Glutamatergic neuron (in vitro differentiated cells): ENCODE measurements at places on chromosomes 2 and 18.

- DNase-seq, result no peak
Measured at GRCh38 chr18:51765606-51766360, 568.3 kb upstream of the MEX3C start.

GRCh38 chr2:117071556-117072102 is 742.9 kb upstream of the DDX18 start:
- DNase-seq, result no peak

- no peak for DNase-seq
Measured at GRCh38 chr2:84958135-84959059, 12.6 kb upstream of the KCMF1 start.

GRCh38 chr18:24319757-24320156 is 77.9 kb downstream of the OSBPL1A start:
- no peak for DNase-seq

DNA sequence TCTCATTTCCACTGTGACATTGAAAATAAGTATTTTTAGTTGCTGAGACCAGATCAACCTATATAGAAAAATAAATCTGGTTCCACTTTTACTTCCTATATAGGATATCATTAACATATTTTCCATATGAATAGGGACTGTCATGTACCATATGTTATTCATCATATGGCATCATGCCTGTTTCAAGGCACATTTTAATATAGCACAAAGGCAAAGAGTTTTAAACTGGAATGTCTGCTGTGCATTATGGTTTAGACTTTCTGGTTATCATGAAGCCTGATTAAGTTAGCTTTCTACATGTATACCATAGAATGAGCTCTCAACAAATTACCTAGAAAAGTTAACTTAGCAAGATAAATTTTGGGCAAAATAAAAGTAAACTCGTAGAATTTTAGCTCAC is 53.0 kb upstream of the ACYP2 start:
- no peak for DNase-seq

GRCh38 chr2:85395912-85396475 is 14.2 kb downstream of the CAPG start:
- no peak for DNase-seq

GRCh38 chr2:643334-643733 is 33.9 kb downstream of the TMEM18 start:
- no peak for DNase-seq

DNA sequence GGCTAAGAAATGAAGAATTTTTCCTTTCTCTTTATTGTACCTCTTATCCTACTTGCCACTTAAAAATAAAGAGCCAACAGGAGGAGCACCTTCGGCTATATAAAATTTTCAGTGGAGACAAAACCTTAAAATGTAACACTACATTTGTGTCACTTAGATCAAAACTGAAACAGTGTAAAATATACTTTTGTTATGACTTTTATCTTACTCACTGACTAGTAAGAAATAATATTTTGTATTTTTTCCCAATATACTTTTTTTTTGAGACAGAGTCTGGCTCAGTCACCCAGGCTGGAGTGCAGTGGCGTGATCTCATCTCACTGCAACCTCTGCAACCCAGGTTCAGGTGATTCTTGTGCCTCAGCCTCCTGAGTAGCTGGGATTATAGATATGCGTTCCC is 28.3 kb downstream of the KCNJ13 start:
- no peak for DNase-seq

DNA sequence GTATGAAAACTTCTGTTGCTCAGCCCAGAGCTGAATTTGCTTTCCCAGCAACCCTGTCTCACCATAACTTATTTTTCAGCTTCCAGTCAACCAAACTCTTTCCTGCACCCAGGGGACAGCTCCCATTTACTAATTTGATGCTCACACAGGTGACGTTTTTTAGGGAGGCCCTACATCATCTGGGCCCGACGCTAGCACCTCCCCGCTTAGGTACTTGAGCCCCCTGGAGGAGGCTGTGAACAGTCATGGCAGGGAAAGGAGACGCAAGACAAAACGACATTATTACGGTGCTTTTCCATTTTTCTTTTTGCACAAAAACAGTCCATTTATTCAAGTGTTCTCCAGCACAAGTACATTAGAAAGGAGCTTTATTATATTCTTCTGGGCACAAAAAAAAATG is 59.2 kb upstream of the POMC start:
- DNase-seq, result no peak

- no peak for DNase-seq
Measured at GRCh38 chr2:85648619-85649018, 19.4 kb downstream of the SFTPB start.

DNA sequence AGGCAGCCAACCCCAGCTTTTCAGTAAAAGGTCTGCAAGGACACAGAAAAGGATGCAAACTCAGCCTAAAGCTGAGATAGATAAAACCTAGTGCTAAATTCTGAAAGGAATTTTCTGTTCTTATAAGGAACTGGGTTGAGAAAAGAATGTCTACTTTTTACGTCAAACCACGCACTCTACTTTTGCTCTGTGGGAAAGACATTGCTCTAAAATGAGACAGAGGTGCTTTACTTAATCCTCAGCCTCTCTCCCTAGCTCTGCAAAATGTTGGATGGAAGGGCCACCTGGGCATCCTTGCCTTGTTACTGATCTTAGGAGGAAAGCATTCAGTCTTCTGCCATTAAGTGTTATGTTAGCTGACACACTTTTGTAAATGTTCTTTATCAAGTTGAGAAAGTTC is 72.1 kb upstream of the LINC00305 start:
- DNase-seq, result no peak

DNA sequence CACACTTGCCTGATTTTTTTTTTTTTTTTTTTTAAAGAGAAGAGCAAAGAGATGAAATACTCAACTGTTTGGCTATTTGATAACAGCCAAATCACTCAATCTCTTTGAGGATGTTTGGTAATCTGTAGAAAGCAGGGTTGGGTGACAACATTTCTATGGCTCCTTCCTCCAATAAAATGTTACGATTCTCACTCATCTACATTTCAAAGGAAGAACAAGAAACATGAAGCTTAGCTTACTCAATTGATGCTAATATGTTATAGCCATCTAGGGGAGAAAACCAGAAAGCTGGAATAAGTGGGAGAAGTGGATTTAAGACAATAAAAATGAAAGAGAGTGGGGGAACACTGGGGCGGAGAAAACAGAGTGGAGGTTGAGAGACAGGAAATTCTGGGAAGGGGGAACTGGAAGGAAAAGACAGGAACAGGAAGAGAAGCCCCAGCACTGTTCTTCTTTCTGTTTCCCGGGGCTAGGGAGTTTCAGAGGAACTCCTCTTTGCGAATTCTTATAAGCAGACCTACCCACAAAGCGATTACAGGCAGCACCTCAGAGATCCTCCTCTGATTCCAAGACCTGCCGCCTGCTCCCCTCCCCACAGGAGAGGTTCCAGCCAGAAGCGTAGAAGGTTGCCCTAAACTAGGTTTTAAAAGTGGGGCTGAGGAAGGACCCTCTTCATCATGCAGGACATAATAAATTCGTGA is 13.3 kb downstream of the ST3GAL5 start:
- DNase-seq, result no peak

DNA sequence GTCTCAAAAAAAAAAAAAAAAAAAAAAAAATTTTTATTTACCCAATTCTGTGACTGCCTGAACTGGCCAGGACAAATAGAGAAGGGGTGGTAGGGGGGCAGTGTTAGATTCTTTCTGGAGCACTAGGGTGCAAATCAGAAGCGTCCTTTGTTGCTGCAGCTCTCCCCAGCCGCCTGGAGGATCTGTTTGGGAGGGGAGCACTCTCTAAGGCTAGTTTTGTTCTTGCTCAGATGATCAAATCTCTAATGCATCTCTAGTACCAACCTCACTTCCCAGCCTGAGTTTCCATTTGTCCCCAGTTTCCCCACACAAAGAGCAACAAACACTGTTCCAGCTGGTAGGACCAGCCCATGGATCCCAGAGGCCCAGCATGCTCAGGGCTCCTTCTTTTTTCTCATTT is 83.0 kb downstream of the GBX2 start:
- DNase-seq, result no peak

GRCh38 chr2:140698636-140699035 is 1432.2 kb downstream of the LRP1B start:
- DNase-seq, result no peak

- no peak for DNase-seq
Measured at GRCh38 chr2:33022989-33023727, 76.4 kb downstream of the LTBP1 start.
